B cell (primary cell): ENCODE measurements at places on chromosomes 4 and X. TPM values are rescaled to one million over a fixed set of nuclear protein-coding genes. Genes with fewer than 3 reads are reported as not detected.

Gene LRIT3
- total RNA-seq: 0.32 TPM in 2 replicates

Gene TREX2
- total RNA-seq: 3.3 and 3.4 TPM in 2 replicates

Gene SLC9B1
- total RNA-seq: 1.9 and 2.1 TPM in 2 replicates

Gene SPANXN1
- not detected in 2 replicates for total RNA-seq

Gene IL15
- 6.1 and 7.6 TPM in 2 replicates for total RNA-seq

Gene GPR82
- total RNA-seq: not detected in 2 replicates

Gene C4orf50
- 0.02 TPM in 1 of 2 replicates, not detected in the other for total RNA-seq

Gene STK26
- total RNA-seq: 32.1 and 34.6 TPM in 2 replicates

Gene SPARCL1
- total RNA-seq: not detected in 2 replicates

Gene GLRA3
- total RNA-seq: 0.12 and 0.22 TPM in 2 replicates

Gene AMTN
- not detected in 2 replicates for total RNA-seq

Gene CD38
- total RNA-seq: 7.8 and 10.1 TPM in 2 replicates

Gene GLRA2
- total RNA-seq: not detected in 2 replicates

Gene FAM199X
- 19.2 and 20.2 TPM in 2 replicates for total RNA-seq

Gene SLITRK2
- not detected in 2 replicates for total RNA-seq

Gene MAGEA4
- not detected in 2 replicates for total RNA-seq
